Inflammatory macrophage treated with lipopolysaccharide for 1 hour (primary cell): ENCODE measurements at places on chromosomes 7 and 10.

GRCh38 chr7:143172354-143172753, 10.9 kb upstream of the TAS2R39 start:
- DNase-seq: no peak

DNA sequence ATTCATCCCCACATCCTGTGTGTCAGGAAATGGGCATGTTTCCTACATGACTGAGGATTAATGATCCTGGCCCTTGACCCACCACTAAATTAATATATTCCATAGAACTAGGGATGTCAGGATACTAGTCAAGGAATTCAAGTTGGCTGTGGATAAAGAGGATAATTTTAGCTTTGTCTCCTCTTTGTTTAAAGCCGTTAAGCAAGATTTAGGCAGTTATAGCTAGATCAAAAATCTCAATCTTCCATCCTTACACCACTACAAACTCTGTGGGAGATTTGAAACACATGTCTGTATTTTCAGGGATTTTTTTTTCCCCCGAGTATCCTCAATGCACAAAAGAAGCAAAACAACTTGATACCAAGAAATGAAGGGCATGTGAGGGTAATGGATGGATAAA, 417.1 kb downstream of the MAGI2 start:
- no peak for DNase-seq

DNA sequence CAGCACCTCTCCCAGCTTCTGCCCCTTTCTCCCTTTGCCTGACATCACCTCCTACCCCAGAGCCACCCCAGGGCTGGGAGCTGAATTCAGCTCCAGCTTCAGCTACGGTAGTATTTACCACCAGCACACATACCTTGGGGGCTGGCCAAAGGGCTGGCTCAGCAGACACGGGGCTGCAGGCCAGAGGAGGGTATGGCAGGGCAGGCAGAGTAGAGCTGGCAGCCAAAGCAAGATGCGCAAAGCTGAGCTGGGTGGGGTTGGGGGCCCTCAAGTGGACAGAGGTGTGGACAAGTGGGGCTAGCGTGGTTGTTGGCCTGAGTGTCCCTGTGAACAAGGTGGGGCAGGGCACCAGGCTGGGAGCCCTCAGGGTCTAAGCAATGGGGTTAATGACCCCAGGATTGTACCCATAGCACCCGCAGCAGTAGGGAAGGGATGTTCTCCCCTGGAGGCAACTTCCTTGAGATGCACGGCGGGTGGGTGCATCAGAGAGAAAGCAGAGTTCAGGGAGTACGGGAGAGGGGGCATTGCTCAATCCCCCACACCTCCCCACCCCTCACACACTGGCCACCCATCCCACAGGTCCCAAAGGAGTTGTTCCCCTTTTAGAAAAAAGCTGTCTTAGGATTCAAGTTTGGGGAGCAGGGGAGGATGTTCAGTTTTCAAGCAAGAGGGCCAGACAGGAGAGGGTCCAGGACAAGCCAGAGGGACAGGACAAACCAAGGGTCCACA, 8.0 kb downstream of the VSIR start:
- no peak for DNase-seq

GRCh38 chr7:157757776-157758467, 421.1 kb downstream of the DNAJB6 start:
- DNase-seq: no peak

DNA sequence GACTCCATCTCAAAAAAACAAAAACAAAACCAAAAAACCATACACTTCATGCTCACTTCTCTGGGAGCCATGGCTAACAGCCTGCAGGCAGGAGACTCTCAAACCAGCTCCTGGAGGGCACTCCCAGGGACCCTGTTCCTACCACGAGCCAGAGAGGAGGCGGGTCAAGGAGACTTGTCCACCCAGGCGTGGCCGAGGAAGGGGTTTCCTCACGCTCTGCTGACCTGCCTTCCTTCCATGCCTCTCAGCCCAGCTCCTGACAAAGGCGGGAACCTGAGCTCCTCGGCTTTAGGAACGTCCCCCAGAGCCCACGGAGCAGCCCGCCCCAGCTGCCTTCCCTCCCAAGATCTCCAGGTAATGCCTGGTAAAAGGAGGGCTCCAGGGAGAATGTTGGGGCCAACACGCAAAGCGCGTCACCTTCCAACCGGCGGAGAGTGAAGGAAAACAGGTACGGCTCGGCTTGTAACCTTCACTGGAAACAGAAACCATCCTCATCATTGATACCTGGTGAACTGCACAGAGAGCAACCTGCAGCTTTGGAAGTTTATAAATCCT, 9.5 kb downstream of the GPR146 start:
- no peak for DNase-seq
